CD8-positive, alpha-beta T cell (primary cell): ENCODE measurements at places on chromosomes 5 and 9. TPM values are rescaled to one million over a fixed set of nuclear protein-coding genes. Genes with fewer than 3 reads are reported as not detected.

DNA sequence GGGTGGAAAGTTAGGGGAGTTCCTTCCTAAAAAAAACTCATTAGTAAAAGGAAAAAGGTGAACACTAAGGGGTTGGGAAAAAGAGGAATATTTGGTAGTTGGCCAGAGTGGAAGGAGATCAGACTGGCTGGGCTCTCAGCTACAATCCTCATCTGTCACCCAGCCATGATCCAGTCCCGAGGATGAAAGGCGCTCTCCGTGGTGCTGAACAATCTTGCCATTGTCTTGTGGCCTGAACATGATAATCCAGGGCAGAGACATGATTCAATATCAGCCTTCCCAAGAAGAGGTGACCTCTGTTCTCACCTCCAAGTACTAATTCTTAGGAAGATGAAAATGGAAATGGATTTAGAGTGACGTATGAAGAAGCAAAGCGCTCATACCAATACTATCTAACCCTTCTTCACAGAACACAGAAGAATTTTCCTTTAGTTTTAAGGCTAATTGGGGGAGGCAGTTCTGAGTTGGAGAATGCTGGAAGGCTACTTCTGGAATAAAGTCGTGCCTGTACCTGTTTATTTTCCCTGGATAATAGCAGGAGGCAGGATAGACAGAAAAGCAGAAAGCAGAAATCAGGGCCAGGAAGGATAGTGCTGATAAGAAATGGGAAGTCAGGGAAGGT, 36.6 kb upstream of the MYORG start:
- peak; percentile 4 for DNase-seq

Gene ANXA2R
- total RNA-seq = 39.5 TPM

Gene SLC45A2
- total RNA-seq = not detected

Gene BTNL9
- total RNA-seq = not detected

DNA sequence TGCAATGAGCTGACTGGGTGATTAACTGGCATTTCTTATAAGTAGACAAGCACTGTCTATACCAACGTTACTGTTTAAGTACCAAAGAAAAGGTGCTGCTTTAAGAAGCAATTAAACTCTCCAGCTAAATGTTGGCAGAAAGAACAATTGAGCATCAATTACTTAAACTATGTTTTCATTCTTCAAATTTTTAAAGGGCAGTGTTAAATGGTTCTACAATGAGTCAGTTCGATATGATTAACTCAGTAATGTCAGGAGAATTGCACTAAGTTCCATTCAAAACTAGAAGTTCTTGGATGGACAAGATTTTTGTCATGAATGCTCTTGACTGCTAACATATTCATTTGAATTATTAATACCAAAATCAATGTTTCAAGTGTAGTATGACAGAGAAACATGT, 593.7 kb downstream of the DNAH5 start:
- no peak for DNase-seq

GRCh38 chr5:178235588-178235974, 3.0 kb upstream of the PHYKPL start:
- DNase-seq = no peak

GRCh38 chr5:154242442-154242841, 51.9 kb downstream of the GALNT10 start:
- no peak for DNase-seq

DNA sequence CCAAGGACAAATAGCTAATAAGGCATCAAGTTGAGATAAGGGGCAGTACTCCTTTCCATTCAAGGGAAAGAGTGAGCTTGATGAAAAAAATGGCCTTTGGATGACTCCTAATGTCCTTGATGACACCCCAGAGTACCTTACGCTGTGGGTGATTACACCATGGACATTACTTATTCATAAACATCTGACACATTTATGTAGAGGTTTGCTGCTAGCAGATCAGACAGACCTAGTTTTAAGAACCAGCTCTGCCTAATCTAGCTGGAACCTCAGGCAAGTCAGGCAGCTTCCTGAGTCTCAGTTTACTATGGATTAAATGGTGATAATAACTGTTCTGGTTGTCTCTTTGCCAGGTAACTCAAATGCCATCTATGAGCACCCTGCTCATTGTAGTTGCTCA, 2.8 kb downstream of the ALDOB start:
- DNase-seq = no peak

- DNase-seq = no peak
Observed at GRCh38 chr9:136605988-136606660, 56.6 kb upstream of the EGFL7 start.

GRCh38 chr9:76452839-76453238, 6.1 kb upstream of the GCNT1 start:
- DNase-seq = no peak

DNA sequence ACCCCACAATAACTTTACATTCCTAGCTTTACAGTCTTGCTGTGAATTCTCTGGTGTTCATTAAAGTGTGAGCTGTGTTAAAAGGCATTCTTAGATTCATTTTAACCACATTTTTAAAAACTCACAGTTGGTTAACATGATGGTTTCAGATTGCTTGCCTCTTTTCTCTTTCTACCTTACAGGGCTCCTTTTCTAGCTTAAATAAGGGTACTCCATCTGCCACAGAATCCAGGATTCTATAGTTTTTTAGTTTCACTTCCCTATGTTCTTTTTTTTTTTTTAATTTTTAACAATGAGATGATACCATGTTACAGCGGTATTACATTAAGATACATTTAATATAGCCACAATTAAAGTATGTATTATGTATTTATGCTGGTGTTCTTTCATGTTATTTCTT, 3.9 kb upstream of the FBXO4 start:
- DNase-seq = no peak

Gene GZMA
- 13.6 TPM for total RNA-seq

DNA sequence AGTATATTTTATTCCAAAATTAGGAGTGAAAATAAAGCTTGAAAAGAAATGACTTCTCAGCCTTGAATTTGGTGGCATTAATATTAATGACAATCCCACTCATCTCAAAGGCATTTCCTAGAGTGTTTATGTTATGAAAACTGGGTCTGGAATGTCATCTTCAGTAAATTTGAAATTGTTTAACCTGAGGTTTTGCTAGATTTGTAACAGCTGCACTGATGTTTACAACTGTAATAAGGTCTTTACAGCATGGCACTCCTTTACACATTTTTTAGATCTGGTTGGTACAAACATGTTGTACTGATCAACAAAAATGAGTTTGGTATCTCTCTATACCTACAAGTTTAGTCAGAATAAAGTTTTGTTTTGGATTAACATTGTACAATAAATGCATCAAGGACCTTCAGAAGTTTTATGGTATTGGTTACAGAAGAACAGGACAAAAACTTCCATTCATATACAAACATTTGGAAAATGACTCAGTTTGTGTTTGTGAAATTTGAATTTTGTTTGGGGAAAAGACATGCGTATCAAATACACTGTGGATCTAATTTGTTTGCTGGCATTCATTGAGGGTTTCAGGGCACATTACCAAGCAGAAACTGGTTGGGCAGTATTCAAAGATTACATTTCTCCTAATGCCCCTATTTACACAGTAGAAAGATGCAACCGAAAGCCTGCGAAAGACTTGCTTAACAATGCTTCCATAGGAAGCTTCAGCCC, 11.6 kb downstream of the FANCC start:
- DNase-seq = no peak

GRCh38 chr5:57435701-57436134, 46.9 kb downstream of the ACTBL2 start:
- DNase-seq = no peak

Gene IFNK
- not detected for total RNA-seq

DNA sequence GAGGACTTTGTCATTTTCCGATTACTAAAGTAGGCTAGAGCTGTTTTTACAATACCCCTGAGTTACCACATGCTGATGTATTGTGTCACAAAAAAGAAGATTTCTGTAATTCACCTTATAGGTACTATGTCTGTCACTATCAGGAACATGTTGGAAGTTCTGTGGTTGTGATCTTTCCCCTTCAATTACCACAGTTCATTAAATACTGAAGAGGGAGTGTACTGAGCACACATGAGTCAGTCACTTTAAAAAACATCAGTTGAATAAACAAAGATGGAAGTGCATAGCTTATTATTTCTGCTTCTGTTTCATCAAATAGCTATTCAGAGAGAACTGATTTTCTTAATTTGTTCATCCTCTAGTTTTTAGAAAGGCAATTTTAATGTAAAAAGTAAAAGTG, 31.7 kb downstream of the AP3S1 start:
- DNase-seq = no peak

Gene LCN9
- total RNA-seq = not detected

- DNase-seq = no peak
Observed at GRCh38 chr5:137933491-137933911, 44.2 kb downstream of the PKD2L2 start.

GRCh38 chr9:73565026-73565425, 413.4 kb downstream of the ANXA1 start:
- DNase-seq = no peak

Gene PCDHGB5
- total RNA-seq = not detected
